Activated CD4-positive, alpha-beta T cell treated with anti-CD3 and anti-CD28 coated beads, Interleukin-2, amount 50 U/mL, for 16 hours (primary cell): ENCODE measurements at places on chromosomes 7 and 10.

DNA sequence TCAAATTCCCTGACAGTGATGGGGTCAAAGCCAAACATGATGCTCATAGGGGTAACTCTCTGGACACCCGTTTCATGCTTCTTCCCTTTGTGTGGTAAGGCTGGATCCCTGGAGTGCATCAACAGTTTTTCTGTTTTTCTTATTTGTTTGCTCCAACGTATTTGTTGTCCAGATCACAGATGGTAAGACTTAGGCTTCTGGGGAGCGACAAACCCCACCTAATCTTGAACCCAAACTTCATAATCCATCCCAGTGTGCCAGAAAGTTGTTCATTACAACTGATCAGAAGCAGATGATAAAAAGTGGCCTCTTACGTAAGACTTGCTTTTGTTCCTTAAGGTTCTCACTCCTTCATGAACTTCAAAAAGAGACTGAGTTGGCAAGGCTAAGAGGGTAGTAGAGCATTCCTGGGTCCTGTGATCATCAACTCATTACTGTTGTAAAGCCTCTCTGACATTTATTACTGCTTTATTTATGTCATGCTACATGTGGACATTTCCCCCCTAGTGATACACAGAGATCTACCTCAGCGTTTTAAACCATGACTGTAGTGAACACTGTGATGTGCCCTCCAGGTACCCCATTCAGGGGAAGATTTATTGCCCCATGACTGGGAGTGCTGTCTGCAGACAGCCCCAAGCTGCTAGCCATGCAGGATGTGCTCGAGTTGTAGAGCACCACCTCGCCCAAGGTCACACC lies 125.6 kb downstream of the CCDC71L start:
- DNase-seq: no peak

DNA sequence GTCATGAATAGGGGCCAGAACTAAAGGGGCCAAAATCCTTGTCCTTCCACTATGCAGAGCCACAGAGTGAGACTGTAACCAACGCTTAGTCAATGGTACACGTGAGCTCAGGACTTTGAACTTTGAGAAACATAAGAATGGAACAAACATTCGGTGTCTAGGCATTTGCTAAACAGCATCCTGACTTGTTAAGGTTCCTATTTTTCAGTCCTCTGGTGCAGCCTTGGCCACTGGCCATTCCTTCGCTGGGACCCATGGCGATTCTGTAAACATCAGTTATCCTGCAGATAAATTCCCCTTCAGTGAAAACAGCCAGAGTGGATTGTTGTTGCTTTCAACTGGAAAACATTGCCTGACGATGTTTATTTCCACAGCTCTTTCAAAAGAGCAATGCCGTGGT lies 266.8 kb downstream of the SORCS1 start:
- no peak for DNase-seq

GRCh38 chr7:105871142-105871541 lies 5.3 kb downstream of the ATXN7L1 start:
- no peak for DNase-seq

GRCh38 chr10:128573281-128573845 lies 447.1 kb upstream of the MKI67 start:
- DNase-seq: no peak

- DNase-seq: no peak
These were observed 892.9 kb downstream of the LRMDA start for GRCh38 chr10:76324283-76324682.

- no peak for DNase-seq
These were observed 1.3 kb upstream of the BMI1 start for GRCh38 chr10:22319547-22319979.

DNA sequence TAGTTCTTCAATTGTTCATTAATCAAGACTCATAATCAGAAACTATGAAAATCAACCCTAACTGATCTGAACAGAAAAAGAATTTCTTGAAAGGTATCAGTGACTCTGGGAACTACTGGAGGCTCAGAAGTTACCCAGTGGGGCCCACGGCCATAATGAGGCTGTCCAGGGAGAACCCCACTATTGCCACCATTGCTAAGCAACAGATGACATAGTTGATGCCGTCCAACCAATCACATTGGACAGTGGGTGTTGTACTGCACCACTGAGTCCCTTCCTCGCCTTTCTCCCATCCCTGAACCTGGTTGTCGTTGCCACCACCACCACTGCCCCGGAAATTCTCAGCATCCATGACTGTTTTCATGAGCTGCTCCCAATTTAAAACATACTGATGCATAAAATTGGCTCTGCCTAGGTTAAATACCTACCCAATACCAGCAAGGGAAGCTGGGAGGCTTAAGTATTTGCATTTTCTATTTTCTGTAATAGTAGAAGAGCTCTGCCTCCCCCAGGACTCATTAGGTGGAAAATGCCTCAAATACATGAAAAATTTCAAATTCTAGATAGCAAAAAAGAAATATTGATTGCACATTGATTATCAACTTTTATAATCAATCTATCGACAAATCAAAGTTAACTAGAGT lies 26.7 kb upstream of the USP6NL start:
- no peak for DNase-seq

- DNase-seq: no peak
These were observed 175.9 kb downstream of the PTN start for GRCh38 chr7:137167609-137168008.

DNA sequence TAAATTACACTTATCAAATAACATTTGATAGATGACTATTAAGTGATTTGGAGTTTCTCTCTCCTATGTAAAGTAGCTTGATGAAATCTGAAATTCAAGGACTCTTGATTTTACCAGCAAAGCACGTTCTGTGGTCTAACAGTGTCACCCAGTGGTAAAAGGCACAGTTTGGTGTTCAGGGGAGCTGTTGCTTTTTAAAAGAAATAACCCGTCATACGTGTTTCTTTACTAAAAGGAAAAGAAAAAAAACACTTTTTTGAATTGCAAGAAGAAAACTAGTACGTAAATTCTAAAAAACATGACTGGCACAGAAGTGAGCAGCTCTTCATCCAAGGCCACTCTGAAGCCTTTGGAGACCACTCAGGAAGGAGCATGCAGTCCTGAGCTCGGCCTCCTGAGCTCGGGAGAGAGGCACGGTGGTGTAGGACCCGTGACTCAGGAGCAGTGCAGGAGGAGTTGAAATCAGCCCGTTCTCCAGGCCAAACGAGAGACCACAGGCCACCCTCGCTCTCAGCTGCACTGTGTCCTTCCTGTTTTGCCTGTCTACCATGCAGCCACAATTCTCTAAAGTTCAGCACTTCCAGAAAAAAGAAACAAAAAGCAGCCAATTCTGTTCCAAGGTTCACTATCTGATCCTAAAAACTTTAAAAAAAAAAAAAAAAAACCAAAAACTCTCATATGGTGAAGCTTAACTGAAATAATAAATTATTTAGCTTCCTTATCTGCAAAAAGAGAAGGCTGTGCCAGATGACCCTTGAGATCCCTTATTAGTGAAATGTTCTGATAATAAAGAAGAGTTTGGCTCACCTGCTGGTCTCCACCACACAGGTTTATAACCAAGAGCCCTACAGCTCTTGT lies 212.6 kb upstream of the FRMD4A start:
- DNase-seq: peak; percentile 47

DNA sequence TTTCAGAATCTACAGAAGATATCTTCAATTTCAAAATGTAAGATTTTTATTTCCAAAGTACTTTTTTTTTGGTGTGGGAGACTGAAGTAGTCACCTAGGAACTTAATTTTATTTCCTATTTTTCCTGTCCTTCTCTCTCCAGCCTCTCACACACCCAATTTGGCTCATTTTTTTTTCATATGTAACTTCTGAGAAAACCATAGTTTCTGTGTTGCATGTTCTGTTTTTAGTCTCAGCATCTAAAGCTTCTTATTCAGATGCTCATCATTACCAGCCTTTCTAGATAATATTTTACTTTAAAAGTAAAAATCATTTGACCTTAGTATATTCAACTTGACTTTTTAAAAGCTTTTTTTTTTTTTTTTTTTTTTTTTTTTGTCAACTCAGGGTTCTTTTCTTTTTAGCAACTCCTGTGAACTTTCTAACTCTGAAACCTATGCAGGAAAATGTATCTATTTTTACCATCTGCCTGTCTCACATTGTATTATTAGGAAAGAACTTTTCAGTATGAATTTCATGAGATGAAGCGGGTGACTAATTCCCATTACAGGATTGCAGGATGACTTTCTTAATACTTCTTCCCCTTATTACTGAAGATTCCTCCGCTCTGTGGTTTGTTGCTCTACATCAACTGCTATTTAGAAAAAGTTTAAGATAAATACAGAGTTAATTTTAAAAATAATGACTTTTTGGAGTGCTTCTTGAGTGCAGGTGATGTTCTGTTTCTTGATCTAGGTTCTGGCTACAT lies 73.6 kb upstream of the LSM8 start:
- no peak for DNase-seq

DNA sequence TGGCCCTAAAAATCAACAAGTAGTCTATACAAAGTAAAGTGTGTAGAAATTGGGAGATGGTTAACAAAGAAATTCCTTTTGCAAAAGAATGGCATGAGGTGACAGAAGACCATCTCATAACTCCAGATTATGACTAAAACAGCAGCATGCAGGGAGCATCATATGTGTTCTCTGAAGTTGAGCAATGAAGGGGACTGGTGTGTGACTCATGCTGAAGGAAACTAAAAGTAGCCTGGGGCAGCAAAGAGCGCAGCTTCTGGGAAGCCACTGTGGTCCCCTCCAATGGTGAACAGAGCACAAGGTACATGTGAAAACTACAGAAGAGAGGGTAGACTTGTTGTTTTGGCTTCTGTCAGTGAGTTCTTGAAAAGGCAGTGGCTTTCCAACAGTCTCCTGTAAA lies 133.4 kb downstream of the MACC1 start:
- DNase-seq: no peak

- DNase-seq: no peak
These were observed 2.9 kb downstream of the MIOS start for GRCh38 chr7:7569615-7570014.

DNA sequence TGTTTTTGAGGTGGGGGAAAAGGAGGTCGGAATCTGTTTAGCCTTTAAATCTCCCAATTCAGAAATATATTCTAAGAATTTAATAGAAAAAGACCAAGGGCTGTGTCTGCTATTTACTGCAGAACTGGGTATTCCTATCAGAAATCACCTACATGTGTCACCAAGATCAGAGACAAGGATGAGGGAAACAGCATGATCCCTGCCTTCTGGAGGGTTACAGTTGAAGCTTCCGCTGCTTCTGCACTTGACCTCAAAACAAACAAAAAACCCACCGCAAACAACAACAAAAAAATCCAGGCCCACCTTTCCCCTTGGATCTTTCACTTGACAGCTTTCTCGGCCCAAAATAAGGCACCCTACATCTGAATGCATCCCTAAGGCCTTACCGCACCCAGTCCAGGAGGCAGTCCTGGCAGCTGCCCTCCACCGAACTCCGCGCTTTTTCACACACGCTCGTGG lies 750 bp upstream of the CDK14 start:
- no peak for DNase-seq

- no peak for DNase-seq
These were observed 218.9 kb downstream of the FAM107B start for GRCh38 chr10:14555807-14556206.

GRCh38 chr7:158772916-158773315 lies 56.4 kb downstream of the ESYT2 start:
- no peak for DNase-seq

DNA sequence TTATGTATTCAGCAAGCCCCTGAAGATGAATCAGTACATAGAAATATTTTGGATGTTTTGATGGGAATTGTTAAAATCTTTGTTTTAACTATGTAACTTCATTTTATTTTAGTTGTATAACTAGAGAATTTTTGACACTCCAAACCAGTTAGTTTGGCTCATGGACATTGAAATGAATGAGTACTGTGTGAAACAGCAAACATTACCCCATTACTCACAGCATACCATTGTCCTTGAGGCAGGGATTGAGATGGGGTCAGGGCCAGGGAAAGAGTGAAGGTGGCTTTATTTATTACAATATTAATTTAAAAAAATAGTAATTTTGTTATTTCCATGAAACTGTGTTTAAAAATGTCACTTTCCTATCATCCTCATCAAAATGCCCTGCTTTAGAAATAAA lies 4.8 kb upstream of the BMPER start:
- no peak for DNase-seq

DNA sequence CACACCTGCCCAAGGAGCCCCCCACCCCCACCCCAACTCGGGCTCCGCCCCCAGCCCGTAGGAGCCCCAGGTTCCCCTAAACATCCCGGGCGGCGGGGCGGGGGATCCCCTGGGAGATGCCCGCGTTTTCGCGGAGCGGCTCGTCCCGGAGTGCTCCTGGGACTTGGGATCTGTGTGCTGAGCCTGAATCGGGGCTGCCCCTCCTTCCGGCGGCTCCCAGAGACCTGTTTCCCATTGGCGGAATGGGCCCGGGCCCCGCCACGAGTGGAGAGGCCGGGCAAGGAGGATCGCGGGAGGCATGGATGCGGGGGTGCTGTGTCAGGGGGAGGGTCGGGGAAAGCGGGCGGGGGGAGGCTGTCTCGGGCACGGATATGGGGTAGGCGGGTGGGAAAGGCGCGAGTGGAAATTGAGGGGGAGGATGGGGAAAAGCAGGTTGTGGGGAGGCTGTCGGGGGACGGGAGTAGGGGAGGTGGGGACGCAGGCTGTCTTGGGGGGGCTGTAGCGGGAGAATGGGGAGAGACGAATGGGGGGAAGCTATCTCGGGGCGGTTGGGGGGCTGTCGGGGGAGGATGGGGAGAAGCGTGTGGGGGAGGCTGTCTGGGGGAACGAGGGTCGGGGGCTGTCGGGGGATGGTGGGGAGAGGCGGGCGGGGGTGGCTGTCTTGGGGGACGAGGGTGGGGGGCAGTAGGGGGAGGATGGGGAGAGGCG lies 572 bp upstream of the BHLHA15 start:
- DNase-seq: no peak
